SK-N-DZ (cell line): ENCODE measurements at places on chromosomes 2 and 18.
A peak's percentile ranks its signal among the peaks of the same experiment; 100 is the strongest.

GRCh38 chr2:178819147-178819875, 12.1 kb upstream of the TTN start:
- no peak for DNase-seq

GRCh38 chr2:54240515-54241469, 15.2 kb downstream of the TSPYL6 start:
- no peak for DNase-seq

DNA sequence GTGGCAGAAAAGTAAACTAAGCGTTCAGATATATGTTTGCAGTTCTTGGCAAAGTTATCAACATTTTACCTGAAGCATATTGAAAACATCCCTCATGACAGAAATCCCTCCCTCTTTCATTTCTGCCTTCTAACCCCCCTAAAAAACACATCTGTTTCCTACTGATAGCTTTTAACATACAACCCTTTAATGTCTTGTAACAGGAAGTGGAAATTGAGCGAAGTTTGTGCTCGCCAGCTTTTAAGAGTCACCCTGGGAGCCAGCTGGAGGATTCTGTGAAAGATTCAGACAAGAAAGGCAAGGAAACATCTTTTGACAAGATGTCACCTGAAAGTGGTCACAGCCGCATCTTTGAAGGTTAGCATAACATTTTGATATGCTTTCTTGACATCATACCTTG, 247.4 kb downstream of the XIRP2 start:
- no peak for DNase-seq

DNA sequence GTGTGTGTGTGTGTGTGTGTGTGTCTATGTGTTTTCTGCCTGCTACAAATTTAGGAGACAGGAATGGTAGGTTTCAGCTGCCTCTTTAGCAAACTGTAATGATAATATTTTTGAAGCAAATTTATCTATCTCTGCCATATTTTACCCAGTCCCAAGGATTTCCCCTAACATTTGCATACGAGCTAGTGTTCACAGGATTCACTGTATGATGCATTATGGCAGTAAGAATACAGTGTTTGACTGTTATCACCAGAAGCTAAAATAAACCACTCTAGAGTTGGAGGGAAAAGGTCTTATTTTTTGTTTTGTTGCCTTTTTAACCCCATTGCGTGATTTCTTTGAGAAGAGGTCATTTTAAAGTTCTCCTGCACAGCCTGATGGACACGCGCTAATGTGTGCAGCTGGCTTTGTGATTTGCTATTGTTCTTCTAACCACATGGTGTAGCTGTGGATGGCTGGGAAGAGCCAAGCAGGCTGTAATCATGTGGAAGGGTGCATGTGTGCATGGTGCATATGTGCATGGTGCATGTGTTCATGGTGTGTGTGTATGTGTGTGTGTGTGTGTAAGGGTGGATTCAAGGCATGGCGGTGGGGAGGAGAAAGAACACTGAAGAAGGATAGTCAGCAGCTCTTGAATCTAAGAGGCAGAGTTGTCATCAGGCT, 62.4 kb downstream of the PLB1 start:
- no peak for DNase-seq

GRCh38 chr2:160257041-160257742, 57.1 kb upstream of the ITGB6 start:
- DNase-seq, result no peak

GRCh38 chr2:172927641-172928357, 147.8 kb upstream of the MAP3K20 start:
- no peak for DNase-seq

DNA sequence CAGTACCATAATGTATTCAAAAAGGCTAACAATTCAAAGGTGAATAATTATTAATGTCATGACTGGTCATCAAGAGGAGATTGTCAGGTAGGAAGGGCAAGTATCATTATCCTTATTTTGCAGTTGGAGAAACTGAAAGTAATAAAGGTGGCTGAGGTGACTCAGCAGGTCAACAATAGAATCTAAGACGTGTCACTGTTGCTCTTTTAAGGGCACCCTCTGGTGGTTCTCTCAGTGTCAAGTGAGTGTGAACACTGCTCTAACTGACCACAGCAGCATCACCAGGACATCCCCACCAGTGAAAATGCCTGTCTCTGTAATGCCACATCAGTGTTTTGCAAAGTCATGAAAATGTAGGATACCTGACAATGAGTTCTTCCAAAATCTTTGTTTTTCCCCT, 69.7 kb downstream of the DCC start:
- DNase-seq, result no peak

GRCh38 chr18:36101943-36102342, 27.2 kb downstream of the SLC39A6 start:
- no peak for DNase-seq

DNA sequence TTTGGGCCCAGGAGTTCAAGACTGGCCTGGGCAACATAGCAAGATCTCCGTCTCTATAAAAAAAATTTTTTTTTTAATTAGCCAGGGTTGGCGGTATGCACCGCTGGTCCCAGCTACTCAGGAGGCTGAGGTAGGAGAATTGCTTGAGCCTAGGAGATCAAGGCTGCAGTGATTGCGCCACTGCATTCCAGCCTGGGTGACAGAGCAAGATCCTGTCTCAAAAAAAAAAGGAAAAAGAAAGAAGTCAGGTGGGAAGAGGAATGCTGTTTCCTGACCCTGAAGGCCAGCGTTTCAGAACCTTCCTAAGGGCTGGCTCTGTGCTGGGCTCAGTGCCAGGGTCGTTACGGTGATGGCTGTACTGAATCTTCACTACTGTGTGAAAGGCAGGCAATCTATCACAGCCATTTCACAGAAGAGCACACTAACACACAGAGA, 35.0 kb upstream of the AGAP1 start:
- no peak for DNase-seq

DNA sequence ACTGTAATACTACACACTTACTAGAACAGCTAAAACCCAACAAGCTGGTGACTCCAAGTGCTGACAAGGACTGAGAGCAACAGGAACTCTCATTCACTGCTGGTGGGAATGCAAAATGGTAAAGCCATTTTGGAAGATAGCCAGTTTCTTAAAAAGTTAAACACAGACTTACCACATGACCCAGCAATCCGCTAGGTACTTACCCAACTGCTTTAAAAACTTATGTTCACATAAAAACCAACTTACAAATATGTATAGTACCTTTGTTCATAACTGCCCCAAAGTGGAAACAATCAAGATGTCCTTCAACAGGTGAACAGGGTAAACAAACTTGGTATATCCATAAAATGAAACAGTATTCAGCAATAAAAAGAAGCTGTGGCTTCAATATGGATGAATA, 153.1 kb upstream of the ZFP36L2 start:
- no peak for DNase-seq

DNA sequence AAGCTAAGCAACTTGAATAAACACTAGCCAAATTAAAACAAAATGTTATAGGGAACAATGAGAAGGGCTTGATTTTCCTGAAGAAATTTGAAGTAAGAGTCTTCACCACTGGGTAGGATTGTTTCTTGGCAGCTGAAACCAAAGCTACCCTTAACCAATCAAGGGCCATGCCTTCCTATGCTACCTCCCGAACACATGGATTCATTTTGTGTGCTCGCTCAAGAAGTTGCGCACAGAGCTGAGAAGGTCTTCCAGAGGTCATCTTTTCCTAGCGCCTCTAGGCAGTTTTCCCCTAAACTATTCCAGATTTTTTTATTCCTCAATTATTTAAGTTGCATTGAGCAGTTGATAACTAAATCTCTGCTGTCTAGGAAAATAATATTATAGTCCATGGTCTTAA, 264.6 kb downstream of the RBM43 start:
- peak; percentile 75 for DNase-seq

GRCh38 chr2:402721-403120, 114.8 kb upstream of the ALKAL2 start:
- DNase-seq, result no peak

DNA sequence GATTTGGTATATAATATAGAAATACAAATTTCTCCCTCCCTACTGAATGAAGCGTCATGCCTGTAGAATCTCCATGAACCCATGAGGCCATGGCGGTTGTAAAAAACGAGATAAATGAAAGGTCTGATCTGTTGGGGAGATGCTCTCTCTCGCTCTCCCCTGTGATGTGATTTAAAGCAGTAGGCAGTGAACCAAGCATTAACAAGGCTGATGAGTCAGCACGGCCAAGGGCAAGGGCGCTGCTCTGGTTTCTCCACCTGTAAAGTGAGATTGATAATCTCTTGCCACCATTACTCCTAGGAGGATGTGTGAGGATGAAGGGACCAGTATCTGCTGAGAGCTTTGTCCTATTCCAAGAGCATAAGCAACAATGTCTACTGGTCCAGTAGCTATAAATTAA, 553.3 kb downstream of the CMPK2 start:
- peak; percentile 68 for DNase-seq

DNA sequence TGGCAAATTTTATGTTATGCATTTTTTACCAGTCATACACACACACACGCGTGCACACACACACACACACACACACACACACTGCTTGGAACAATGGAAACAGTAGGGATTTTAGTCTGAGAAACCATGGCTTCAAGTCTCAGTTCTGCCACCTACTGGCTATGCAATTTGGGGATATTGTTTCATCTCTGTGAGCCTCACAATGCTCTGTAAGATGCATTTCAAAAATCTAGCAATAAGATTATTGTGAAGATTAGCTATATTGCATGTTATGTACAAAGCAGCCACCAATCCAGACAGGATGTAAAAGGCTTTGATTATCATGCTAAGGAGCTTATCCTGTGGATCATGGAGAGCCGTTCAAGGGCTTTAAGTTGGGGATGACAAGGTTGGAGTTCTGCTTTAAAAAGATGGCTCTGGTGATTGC, 401.4 kb downstream of the NBAS start:
- peak; percentile 29 for DNase-seq

DNA sequence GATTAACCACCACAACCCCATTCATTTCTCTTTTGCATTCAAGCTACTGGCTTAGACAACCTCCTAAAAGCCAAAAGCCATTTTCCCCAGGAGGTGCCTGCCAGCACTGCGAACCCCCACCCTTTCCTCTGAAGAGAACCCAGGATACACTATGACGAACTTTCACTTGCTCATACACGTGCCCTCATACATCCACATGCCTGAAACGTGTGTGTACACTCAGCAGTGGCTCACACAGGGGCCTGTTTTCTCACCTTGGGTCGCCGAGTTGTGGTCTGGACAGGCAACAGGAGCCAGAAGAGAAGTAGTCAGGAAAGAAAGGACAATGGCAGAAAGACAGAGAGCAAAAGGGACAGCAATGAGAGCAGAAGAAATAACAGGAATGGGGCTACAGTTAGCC, 7.4 kb downstream of the DCTN1 start:
- no peak for DNase-seq

GRCh38 chr2:51213826-51214225, 181.9 kb upstream of the NRXN1 start:
- DNase-seq, result no peak

GRCh38 chr2:152499331-152499816, 164.4 kb downstream of the FMNL2 start:
- DNase-seq, result no peak

- DNase-seq, result no peak
Observed at GRCh38 chr2:72210470-72210869, 62.8 kb upstream of the CYP26B1 start.

DNA sequence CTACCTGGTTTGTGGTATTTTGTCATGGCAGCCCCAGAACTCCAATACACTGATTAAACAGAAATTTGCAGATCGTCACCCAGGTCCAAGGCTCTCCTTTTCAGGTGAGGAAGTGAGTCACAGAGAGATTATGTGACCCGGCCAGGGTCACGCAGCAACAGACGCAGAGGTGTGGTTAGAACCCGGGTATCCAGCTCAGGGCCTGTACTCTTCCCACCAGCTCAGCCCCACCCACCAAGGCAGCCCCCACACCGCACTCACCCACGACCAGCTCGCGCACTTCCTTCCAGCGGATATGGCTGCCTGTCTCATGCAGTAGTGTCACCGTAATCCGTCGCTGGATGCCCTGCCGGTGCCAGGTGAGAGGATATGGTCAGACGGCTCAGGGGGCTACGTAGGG, 48.1 kb downstream of the AQP12A start:
- DNase-seq, result no peak

GRCh38 chr2:12884713-12885282, 168.1 kb downstream of the TRIB2 start:
- no peak for DNase-seq

- DNase-seq, result no peak
Observed at GRCh38 chr18:49476664-49477411, 10.2 kb downstream of the C18orf32 start.

DNA sequence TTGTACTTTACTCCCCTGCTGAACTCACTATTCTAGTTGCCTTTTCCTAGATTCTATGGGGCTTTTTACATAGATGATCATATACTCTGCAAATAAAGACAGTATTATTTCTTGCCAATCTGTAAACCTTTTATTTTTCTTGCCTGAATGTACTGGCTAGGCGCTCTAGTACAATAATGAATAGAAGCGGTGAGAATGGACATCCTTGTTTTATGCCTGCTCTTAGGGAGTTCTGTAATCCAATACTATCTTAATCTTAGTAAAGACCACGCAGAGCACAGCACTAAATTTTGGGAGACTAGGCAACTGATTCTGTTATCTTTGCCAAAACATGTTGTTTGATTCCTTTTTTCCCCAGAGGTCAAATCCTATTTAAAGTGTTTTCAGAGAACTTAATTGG, 7.0 kb downstream of the KRCC1 start:
- no peak for DNase-seq

DNA sequence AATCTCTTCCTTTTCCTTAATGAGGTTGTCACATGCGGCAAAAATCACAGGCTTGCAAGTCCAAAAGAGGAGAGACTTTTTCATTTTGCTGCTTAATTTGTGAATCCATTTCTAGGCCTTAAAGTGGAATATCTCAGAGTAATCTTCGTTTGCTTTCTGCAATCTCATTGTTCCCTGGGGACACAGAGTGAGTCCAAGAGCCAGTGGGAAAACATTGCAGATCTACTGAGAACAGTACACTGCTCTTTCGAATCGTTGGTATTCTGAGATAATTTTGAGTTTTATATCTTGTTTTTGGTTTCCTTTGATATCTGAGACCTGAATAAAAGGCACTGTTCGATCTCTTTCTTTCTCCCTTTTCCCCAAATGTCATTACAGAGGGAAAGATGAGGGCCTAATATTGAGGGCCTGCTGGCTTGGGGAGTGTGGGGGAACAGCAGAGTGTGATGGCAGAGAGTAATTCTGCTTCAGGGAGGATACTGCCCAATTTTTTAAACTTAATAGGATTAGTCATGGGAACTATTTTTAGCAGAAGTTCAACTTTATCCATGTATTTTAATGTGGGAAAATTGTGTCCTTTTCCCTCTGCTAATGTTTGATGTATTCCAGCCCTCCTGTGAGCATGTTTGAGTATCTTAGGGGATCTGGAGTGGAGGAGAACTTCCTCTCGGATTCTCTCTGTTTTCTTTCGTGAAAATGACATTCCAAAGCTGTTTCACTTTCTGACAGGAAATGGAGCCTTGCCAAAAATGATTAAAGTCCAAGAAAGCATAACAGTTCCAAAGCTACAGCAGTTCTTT, 418.2 kb upstream of the ZEB2 start:
- peak; percentile 7 for DNase-seq

- no peak for DNase-seq
Observed at GRCh38 chr18:61735564-61736102, 157.2 kb downstream of the RNF152 start.

DNA sequence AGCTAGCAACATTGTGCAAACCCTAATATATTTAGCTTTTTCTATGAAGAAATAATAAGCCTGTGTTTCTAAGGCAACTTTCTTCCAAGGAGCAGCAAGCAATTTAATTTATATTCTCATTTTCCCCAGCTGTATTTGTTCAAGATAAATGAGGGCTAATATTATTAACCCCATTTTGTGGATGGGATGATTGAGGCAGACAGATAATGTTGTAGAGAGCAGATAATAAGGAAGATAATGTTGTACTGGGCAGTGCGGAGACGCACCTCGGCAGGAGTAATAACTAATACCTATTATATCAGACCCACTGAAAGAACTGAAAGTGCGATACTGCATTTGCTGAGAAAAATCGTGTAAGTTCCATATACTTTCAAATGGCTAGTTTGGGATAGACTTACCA, 344.1 kb upstream of the FANCL start:
- DNase-seq, result no peak
